ENCODE measurements at places on chromosomes 6 and 20.

- DNase-seq = no peak
Observed at GRCh38 chr6:102085257-102085656, 691.7 kb downstream of the GRIK2 start.

DNA sequence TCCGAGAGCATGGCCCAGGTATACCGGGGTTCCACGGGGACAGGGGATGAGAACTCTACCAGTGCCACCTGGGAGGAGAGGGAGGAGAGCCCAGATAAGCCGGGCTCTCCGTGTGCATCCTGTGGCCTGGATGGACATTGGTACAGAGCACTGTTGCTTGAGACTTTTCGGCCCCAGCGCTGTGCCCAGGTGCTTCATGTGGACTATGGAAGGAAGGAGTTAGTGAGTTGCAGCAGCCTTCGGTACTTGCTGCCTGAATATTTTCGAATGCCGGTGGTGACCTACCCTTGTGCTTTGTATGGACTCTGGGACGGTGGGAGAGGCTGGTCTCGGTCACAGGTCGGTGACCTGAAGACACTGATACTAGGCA lies 1.3 kb downstream of the TDRD6 start:
- no peak for DNase-seq

- no peak for DNase-seq
Observed at GRCh38 chr6:157148391-157149323, 174.7 kb downstream of the TMEM242 start.

DNA sequence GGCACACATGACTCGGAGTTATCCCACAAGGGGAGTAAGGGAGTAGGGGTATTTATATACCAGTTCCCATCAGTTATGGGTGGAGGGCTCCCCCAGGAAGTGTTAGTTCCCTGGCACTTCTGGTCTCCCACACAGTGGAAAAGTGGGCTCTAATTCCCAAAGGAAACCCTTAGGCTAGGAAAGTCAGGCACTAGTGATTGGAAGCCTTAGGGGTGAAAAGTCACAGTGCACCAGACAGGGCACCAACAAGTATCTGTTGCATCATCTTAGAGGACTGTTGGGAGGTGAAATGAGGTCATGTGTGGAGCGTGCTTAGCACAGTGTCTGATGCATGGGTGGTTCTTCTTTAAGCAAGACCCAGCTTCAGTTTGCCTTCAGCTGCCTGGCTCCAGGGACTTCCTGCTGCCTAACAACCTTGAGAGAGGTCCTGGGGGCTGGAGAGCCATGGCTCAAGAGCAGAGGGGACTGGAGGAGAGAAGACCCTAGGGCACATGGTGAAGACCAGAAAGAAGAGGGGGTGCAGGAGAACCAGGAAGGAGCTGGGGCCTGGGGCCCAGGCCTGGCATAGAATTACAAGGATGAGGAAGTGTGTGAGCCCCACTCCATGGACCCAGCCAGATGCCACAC lies 7.5 kb upstream of the FOXP4 start:
- no peak for DNase-seq

DNA sequence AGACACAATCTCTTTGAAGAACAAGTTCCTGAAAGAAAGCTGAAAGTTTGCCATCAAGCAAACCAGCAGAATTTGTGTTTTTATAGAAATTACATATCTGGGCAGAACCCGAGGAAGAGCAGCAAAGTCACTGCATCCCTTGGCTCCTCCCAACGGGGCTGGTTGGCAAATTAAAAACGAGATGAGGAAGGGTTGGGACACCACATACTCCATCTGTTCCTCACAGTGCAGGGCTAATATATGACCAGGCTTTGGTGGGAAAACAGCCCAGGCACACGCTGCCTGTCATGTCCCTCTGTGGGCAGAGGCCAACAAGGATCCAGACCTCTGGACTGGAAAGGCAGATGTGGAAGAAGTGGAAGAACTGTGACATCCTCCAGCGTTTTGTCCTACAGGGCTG lies 607.3 kb downstream of the CDH26 start:
- DNase-seq = no peak

DNA sequence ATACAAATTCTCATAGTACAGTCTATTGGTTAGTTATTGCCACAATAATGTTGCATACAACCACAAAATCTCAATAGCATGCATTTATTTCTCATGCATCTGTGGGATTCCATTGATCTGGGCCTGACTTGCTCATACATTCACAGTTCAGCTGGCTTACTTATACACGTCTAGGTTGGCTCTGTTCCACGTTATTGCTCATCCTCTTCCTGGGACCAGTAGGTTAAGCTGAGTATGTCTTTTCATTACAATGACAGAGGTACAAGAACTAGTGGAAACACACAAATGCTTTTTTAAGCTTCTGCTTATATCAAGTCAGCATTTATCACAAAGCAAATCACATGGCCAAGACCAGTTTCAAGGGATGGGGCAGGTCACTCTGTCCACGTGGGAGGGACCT lies 485.3 kb upstream of the BTBD3 start:
- DNase-seq = no peak

DNA sequence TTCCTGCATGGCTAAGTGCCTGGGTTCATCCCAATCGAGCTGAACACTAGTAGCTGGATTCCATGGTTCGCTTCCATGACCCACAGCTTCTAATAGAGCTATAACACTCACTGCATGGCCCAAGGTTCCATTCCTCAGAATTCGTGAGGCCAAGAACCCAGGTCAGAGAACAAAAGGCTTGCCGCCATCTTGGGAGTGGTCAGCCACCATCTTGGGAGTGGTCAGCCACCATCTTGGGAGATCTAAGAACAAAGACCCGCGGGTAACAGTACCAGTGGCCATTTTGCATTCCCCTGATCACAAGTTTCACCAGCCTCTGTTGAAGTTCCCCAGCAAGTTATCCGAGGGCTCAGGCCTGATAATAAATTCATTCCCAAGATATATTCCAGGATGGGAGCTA lies 179.6 kb downstream of the LMBRD1 start:
- DNase-seq = no peak

DNA sequence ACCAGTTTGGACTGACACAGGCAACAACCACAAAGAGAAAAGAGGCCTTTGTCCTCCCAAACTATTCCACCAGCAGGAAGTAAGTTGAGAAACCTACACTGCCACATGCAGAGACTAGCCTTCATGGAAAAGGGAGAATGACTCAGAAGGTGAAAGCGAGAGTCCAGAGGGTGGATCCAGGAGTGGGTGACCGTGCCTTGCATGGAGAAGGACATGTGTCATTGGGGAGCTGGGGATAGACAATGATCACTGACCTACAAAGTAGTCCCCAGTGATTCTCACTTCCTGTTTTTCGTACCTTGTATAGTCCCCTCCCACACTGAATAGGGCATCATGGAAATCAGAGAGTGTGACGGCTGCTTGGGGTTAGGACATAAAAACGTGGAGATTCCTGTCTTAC lies 91.9 kb downstream of the MYLK4 start:
- DNase-seq = no peak

DNA sequence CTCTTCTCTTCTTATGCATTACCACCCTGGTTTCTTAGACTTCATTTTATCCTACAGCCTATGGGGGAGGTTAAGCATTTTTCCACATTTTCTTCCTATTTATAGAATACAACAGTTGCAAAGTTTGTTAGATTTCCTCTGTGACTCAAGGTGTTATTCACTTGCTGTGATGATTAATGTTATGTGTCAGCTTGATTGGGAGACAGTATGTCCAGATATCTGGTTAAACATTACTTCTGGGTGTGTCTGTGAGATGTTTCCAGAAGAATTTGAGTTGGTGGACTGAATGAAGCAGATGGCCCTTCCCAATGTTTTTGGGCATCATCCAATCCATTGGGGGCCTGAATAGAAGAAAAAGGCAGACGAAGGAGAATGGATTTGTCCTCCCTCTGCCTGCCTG lies 131.3 kb downstream of the C6orf118 start:
- DNase-seq = no peak

DNA sequence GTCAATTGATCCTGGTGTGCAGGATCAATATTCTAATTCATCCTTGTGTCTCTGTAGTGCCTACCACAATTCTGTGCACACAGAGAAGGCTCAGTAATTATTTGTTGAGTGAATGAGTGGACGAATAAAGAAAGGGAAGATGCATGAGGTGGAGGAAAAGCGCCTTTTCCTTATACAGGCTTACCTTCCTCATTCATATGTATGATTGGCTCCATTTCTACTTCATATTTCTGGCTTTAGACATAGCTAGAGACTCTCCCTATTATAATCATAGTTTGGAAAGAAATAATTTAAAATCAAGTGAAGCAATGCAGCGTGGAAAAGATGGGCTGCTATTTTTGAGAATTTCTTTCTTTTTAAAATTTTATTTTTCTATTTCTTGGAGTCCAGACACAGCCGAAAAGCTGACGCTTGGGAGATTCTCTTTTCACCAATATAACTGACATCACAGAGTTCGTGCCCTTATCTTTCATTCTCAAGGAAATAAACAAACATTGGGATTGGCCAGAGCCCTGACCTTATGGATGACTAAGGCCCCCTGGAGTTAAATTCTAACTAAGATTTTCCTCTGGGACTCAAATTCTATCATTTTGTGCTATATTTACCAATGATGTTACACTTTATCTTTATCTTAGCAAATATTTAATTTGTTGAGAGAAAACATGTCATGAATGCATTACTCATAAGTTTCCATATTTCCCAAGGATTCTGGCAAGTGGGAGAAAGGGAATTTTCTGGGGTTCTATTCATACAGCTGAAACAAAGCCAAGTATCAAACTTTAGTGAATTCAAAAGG lies 48.1 kb downstream of the PRL start:
- no peak for DNase-seq

DNA sequence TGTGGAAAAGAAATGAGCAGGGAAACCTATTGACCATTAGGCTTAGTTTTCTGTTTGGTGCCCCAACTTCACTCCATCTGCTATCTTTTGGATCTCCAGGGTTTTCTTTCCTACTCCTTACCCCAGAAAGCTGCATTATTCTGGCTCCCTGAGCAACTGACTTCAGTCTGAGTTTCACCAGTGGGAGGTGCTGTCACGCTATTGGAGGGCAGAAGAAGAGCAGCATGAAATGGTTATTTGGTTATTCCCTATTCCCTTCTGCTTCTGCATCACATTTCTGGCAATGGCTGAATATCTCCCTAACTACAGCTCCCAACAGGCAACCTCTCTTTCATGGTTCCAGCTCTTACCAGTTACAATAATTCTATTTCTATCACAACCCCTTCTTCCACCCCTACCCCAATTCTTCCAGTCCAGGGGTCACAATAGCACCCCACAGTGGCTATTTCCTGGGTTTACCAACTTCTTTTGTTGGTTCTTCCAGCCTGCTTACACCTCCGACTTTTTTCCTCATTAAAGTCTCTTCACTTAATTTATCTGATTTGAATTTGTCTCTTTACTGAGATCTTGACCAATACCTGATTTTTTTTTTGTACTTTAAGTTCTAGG lies 311.5 kb downstream of the PLCB1 start:
- no peak for DNase-seq

- DNase-seq = no peak
Observed at GRCh38 chr20:19926591-19926990, 90.6 kb upstream of the NAA20 start.

DNA sequence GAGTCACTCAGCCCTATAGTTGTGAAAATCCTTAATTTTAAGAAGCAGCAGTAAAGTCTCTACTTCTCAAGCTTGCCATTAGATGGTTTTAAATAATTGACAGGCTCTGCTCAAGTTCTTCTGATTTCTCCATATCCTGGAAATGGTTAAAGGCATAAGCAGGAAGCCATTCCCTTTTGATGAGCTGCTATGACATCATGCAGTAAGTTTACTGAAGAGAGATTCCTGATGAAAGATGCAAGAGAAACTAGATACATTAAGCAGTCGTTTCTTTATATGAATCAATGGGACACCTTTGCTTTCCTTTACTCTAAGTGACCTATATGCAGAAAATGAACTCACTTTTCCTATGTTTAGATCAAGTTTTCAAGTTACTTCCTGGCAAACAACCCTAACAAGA lies 9.8 kb downstream of the POPDC3 start:
- DNase-seq = no peak

GRCh38 chr6:105836889-105837288 lies 249.2 kb upstream of the PRDM1 start:
- no peak for DNase-seq

GRCh38 chr6:147717991-147718390 lies 209.5 kb downstream of the SAMD5 start:
- no peak for DNase-seq
